ENCODE measurements at places on chromosomes 4 and X. TPM values are rescaled to one million over a fixed set of nuclear protein-coding genes. Genes with fewer than 3 reads are reported as not detected.

DNA sequence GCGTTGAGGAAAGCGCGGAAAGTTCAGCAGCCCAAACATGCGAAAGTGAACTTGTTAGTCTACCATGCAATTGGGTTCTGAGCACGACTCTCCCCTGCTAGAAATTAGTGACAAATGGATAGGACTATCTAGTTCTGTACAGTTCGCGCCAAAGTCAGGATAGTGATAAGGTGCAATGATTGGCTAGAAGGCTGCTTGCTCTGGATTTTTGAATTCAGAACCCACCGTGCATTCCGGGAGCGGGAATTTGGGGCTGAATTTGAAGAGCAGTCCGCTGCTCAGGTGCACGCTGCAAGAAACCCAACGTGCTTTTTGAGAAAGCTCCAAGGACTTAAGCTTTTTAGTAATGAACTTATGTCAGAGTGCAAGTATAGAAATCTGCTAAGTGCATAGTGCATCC is 732 bp upstream of the ESX1 start:
- no peak overlapping the region for H3K4me3 ChIP-seq
- H3K36me3 ChIP-seq, result no peaks in the 10 kb centered on the region
- peaks cover 25% of the 10 kb centered on the region for H3K27me3 ChIP-seq
- peaks cover 9% of the 10 kb centered on the region for H3K4me1 ChIP-seq
- no peak overlapping the region for H3K27ac ChIP-seq

DNA sequence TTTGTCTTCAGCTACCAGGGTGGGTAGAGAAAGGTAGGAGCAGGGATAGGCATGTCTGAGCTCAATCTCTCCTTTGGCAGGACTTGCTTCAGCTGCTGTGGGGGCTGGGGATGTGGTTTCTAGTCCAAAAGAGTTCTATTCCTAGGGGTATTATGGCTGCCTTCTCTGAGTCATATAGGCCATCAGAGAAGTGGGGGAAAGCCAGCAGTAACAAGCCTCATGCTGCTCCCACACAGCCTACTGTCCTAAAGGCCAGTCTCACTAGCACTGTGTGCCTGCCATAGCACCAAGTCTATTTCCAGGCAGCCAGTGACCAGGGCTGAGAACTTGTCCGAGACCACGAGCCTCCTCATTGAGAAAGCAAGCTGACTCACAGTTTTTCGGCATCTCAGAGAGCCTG is 270.6 kb downstream of the DCAF12L2 start:
- no peak for DNase-seq
- H3K36me3 ChIP-seq, result no peaks in the 10 kb centered on the region
- H3K4me3 ChIP-seq, result no peak overlapping the region
- H3K27me3 ChIP-seq, result no peaks in the 10 kb centered on the region

DNA sequence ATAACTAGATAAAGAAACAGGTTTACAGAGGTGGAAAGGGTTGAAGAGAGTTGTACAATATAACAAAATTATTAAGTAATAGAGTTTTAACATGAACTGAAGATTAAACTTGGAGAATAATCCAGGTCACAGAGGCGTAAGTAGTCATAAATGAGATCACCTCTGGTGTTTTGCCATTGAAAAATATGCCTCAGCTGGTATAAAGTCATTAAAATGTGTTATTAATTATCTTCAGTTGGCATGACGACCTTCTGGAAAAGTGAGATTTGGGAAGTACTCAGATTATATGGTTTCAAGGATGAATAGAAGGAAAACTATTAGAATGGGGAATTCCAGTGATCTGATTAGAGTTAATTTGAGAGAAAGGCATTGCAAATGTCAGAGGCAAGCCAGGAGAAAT is 237.5 kb upstream of the ANXA10 start:
- H3K4me1 ChIP-seq, result no peaks in the 10 kb centered on the region
- H3K27ac ChIP-seq, result no peak overlapping the region
- no peaks in the 10 kb centered on the region for H3K27me3 ChIP-seq
- DNase-seq, result no peak
- no peak overlapping the region for H3K4me3 ChIP-seq

DNA sequence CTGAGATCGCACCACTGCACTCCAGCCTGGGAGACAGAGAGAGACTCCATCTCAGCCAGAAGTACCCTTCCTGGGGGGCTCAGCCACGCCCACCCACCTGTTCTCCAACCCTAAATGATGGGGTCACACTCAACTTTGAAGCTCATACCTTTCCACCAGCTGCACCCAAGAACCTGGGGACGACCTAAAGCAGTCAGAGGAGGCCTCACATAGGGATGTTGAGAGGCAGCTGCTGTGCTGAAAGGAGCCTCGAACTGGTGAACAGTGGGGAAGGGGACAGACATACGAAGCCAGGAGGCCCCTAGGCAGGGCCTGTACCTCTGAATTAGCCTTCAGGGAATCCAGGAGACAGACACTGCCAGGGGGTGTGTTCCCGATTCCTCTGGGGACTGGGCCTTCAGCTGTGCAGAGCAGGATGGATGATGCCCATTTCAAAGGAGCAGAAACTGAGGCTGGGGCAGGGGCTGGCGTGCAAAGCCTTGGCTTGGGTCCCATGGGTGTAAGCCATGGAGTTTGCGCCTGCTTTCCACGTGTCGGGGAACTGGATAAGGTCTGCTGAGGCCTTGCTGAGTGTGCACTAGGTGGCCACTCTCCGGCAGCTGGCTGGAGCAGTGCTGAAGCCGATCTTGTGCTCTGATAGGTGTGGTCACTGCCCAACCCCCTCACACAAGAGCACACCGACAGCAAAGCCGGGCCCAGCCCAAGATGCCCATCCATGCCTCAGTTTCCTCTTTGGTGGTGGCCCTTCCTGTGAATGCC is 130.8 kb downstream of the CPZ start:
- H3K4me1 ChIP-seq, result no peaks in the 10 kb centered on the region
- H3K4me3 ChIP-seq, result no peak overlapping the region
- no peak overlapping the region for H3K27ac ChIP-seq
- H3K36me3 ChIP-seq, result no peaks in the 10 kb centered on the region
- peaks cover 33% of the 10 kb centered on the region for H3K27me3 ChIP-seq

DNA sequence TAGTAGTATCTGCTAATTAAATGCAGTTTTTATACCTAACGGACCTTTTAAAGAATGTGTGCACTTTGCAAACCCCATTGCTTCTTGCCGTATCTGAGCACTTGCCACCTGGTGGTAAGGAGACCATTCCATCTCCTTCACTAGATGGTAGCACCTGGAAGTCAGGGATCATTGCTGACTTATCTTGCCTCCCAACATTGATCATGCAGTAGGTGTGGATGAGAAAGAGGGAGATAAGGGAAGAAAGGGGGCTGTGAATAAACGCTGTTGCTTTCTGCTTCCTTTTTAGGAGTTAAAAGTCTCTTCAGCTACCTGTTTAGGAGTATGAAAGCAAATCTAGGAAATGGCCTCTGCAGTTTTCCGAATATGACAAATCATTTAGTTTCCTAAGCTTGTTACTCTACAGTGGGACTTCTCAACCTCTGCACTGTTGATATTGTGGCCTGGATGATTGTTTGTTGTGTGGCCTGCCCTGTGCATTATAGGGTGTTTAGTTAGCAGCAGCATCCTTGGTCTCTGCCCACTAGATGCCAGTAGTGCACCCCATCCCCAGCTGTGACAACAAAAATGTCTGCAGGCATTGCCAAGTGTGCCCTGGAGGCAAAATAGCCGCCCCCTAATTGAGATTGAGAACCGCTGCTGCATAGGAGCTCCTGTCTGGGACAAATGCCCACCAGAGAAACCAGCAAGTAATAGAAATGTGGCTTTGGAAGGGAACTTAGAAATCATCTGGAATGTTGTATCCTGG is 38.8 kb downstream of the GAB1 start:
- no peaks in the 10 kb centered on the region for H3K27me3 ChIP-seq
- H3K36me3 ChIP-seq, result no peaks in the 10 kb centered on the region
- peaks cover 42% of the 10 kb centered on the region for H3K4me1 ChIP-seq
- DNase-seq, result no peak
- H3K4me3 ChIP-seq, result no peak overlapping the region
- no peak overlapping the region for H3K27ac ChIP-seq

DNA sequence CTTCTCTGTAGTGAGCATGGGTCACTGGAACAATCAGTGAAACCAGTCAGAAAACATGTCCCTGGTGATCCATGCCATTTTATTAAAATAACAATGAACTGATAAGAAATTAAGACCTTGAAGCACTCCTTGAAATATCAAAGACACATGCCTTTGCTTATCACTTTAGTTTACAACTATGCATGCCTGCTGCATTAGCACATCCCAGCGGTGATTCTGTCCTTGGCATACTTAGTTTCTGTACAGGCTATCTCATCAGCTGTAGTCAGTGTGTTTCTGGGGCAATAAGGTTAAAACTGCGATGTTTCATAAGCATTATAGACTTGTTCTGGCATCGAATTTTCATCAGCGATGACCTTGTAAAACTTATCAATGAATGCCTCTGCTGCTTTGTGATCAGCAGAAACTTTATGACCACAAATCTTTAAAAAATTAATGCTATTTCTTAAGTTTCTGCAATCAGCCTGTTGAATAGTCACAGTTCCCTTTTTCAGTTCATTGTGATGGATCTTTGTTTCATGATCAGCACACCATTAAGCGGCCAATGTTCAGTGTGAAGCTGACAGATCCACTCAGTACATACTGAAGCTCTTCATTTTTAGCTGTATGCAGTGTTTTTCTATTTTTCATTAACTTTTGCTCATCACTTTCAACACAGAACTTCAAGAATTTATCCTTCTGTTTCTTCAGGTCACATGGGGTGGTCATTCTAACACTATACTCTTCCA is 150.5 kb downstream of the RNF150 start:
- no peak for DNase-seq
- no peaks in the 10 kb centered on the region for H3K27me3 ChIP-seq
- H3K4me1 ChIP-seq, result no peaks in the 10 kb centered on the region
- no peak overlapping the region for H3K4me3 ChIP-seq

The PPEF1 gene
- 0.71 TPM for total RNA-seq

DNA sequence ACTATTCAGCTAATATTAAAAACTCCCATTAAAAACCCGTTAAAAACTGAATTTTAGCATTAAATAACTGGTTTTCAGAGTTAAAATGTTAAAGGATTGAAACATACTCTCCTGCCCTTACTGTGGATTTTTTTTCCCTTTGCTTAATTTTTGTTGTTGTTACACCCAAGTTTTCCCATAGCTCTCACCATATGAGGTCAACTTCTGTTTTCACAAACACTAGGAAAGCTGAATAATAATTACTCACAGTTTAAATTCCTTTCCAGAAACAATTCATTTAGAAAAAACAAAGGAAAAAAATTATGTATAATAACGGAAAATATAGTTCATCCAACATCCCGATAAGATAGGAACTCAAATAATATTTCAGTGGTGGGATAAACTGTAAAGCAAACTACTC is 129.0 kb downstream of the PPP3CA start:
- no peak for DNase-seq
- H3K4me1 ChIP-seq, result peaks cover 21% of the 10 kb centered on the region
- no peaks in the 10 kb centered on the region for H3K36me3 ChIP-seq

The ANKRD50 gene
- total RNA-seq, result 22.5 TPM

- no peak overlapping the region for H3K27ac ChIP-seq
- no peak overlapping the region for H3K4me3 ChIP-seq
- H3K4me1 ChIP-seq, result no peaks in the 10 kb centered on the region
- no peaks in the 10 kb centered on the region for H3K27me3 ChIP-seq
- H3K36me3 ChIP-seq, result no peaks in the 10 kb centered on the region
Observed at GRCh38 chrX:129739578-129739977, 799 bp downstream of the XPNPEP2 start.

GRCh38 chr4:76147454-76148141 is 599 bp downstream of the NUP54 start:
- peaks cover 17% of the 10 kb centered on the region for H3K36me3 ChIP-seq
- peak overlapping the region; percentile 86 for H3K4me3 ChIP-seq
- peak overlapping the region; percentile 93 for H3K27ac ChIP-seq
- H3K4me1 ChIP-seq, result peaks cover 28% of the 10 kb centered on the region

DNA sequence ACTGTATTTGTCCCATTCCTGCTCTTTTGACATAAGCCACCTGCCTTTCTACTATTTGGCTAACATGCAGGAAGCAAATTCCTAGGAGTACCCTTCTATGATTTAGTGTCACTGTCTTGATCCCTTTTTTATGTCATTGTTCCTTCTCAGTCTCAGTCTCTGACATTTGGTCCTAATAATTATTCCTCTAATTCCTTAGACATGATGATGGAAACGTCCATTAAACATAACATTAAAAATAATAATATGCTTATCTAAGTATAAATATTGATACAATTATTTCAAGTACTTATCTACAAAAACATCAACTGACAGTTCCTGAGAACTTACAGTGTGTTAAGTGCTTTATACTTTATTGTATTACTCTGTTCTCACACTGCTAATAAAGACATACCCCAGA is 857.0 kb upstream of the LCORL start:
- no peak for DNase-seq
- H3K4me3 ChIP-seq, result no peak overlapping the region
- no peaks in the 10 kb centered on the region for H3K36me3 ChIP-seq
- no peaks in the 10 kb centered on the region for H3K27me3 ChIP-seq

The EDA gene
- total RNA-seq, result 5.5 TPM

The PAK3 gene
- total RNA-seq, result 1.4 TPM

DNA sequence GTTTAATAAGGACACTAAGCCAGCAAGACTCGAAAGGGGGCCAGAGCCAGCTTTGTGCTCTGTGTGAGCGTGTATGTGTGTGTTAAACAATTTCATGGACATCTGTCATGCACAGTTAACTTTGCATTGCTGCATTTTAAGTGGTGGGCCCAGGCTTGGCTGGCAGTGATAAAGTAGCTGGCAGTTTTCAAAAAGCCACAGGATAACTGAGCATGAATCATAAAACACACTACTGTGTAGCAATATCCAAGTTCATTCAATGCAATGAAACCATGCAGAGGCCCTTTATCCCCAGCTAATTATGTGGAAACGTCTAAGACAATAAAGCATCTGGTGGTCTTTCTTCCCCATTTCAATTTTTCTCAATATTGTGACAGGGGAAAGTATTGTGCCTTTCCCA is 132.9 kb downstream of the NKX6-1 start:
- no peaks in the 10 kb centered on the region for H3K4me1 ChIP-seq
- no peak overlapping the region for H3K4me3 ChIP-seq
- no peak for DNase-seq

- H3K4me1 ChIP-seq, result no peaks in the 10 kb centered on the region
- H3K27ac ChIP-seq, result no peak overlapping the region
- no peak overlapping the region for H3K4me3 ChIP-seq
- no peak for DNase-seq
- H3K27me3 ChIP-seq, result no peaks in the 10 kb centered on the region
- no peaks in the 10 kb centered on the region for H3K36me3 ChIP-seq
Observed at GRCh38 chr4:61841714-61842113, 641.6 kb downstream of the ADGRL3 start.

DNA sequence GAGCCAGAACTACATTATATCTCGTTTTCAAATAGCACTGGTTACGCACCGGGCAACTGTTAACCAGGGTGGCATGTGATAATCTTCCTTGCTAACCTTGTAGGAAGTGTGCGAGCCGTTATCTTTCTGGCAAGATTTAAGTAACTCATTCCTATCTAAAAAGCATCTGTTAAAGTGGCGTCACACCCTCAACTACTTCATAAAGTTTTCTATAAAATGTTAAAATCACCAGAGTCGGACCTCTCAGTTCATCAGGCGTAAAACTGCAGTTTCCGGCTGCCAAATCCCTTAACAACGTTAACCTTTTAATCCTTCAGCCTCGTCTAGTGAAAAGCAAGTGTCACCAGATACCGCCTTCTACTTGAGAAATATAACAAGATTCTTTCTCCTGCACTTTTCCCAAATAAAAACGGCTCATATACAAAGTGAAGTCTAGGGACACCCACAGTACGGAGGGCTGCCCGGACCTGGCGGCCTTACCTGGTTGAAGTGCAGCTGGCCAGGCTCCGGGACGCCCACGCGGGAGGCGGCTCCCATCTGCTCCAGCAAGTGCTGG is 1.2 kb downstream of the SLC39A8 start:
- DNase-seq, result peak; percentile 82
- H3K27me3 ChIP-seq, result no peaks in the 10 kb centered on the region
- no peaks in the 10 kb centered on the region for H3K36me3 ChIP-seq
- H3K27ac ChIP-seq, result peak overlapping the region; percentile 86

The VCX3B gene
- total RNA-seq, result not detected

Measured in lower lobe of right lung (tissue), 2 donors.